CD4-positive, alpha-beta T cell treated with Interferon gamma for 1 hour (primary cell): ENCODE measurements at places on chromosomes 12 and 14.

- peak; percentile 13 for DNase-seq
These were observed 1.2 kb downstream of the ZBTB25 start for GRCh38 chr14:64502456-64502855.

- DNase-seq: no peak
These were observed 282.7 kb downstream of the CACNA1C start for GRCh38 chr12:2335513-2335912.

DNA sequence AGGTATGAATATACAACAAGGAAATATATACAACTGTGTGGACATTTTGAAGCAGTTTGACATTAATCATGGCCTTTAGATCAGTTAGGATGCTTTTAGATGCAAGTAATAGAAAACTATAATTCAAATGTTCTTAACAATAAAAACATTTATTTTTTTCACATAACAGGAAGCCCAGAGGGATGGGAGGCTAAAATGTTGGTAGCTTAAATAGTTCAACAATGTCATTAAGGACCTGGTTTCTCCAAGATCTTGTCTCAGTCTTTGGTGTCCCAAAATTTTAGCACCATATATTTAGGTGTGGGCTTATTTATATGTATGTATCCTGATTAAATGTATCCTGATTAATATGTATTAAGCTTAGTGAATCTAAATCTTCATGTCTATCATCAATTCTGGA, 292.4 kb downstream of the NUAK1 start:
- DNase-seq: no peak

DNA sequence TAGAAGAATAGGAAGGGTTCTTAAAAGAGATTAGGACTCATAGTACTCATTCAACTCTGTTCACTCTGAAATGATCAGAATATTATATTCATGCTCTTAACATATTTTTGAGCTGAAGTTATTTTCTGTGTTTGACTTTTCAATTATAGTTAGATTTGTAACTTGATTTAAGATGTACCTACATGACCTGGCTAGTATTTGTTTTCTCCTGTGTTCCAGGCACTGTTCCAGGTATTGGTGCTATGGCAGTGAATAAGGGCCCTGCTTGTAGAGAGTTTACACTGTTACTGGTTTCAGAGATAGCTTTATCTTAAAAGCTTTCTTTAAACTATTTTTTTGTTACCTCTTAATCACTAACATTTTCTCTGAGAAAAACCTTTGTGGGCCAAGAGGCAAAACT, 19.1 kb upstream of the SLC17A8 start:
- DNase-seq: no peak

- DNase-seq: no peak
These were observed 55.5 kb upstream of the TTC7B start for GRCh38 chr14:90871605-90872233.

- DNase-seq: no peak
These were observed 63.8 kb upstream of the PLEKHG7 start for GRCh38 chr12:92639017-92639416.

GRCh38 chr14:20419419-20419818, 6.1 kb upstream of the TEP1 start:
- DNase-seq: no peak

- DNase-seq: no peak
These were observed 79.9 kb downstream of the LLPH start for GRCh38 chr12:66050610-66051009.

- no peak for DNase-seq
These were observed 55.5 kb downstream of the ETV6 start for GRCh38 chr12:11705010-11705409.

DNA sequence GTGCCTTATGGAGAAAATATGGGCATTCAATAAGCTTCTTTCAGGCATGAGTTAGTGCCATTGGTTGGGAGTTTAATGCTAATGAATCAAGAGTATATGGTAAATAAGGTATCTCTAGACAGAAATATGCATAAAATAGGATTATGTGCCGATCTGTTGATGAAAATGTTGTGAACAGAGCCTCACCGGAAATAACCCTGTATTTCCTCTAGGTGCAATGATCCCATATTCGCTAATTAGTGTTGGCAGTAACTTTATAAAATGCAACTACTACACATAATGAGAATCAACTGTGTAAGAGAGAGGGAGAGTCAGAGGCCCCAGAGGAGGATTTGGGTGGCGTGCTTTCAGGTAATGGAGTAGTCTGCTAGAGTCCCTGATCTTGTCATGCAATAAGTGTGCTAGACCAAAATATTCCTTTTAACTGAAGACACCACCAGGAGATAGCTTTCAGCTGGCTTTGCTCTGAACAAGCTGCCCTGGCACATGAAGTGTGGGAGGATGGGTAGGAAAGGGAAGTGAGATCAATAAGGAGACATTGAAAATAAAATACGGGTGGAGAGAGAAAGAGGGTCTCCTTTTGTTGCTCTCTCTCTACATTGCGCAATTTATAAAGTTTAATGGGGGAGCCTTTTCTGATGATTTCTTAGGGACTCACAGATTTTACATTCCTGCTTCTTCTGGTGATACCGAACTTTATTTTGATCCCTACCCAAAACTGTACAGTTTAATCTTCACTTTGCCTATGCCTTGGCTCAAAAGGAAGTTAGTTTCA, 68.6 kb upstream of the PLXNC1 start:
- DNase-seq: no peak

GRCh38 chr14:52862632-52863333, 71.4 kb upstream of the GNPNAT1 start:
- no peak for DNase-seq

- peak; percentile 38 for DNase-seq
These were observed 110.5 kb downstream of the ASCL4 start for GRCh38 chr12:107884769-107885694.

GRCh38 chr14:92922883-92923743, at the start of gene CHGA:
CHGA (plus strand) TSS chr14:92923150; CDS start chr14:92923360, 210 bp downstream.
- no peak for DNase-seq
